ENCODE measurements at places on chromosomes 1 and 21.

DNA sequence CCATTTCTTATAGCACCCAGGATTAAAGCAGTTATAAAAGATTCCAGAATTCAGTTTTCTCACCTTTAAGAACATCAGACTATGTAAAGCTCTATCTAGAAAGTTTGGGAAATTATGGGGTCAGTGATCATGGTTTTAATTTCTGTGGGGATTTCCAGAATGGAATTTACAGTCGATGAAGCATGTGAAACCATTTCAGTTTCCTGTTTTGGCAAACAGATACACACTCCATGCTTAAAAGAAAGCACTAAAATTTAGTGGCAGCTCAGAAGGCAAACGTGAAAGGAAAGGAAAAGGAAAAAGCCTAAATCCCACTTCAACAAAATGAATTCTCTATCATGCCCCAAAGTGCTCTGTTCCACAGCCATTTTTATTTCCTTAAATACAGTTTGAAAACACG lies 60.4 kb downstream of the FYB2 start:
- no peak for DNase-seq

GRCh38 chr1:151881479-151881878 lies 27.8 kb downstream of the THEM4 start:
- no peak for DNase-seq

DNA sequence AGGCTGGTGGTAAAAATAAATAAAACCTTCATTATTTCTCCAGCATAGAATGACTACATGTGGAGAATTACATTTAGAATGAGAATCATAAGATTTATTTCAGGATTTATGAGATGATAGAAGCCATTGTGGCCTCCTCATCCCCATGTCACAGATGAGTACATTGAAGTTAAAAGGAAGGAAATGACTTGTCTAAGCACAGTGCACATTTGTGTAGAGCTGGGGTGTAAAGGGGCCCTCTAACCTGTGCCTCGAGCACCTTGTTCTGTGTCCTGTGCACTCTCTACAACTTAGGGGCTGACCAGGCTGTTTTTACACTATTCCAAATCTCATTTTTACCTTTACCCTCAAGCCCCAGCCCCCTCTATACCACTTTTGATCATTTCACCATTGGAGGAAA lies 179.4 kb downstream of the RHOU start:
- no peak for DNase-seq

- DNase-seq: no peak
Measured at GRCh38 chr21:35457097-35457804, 408.1 kb upstream of the RUNX1 start.

DNA sequence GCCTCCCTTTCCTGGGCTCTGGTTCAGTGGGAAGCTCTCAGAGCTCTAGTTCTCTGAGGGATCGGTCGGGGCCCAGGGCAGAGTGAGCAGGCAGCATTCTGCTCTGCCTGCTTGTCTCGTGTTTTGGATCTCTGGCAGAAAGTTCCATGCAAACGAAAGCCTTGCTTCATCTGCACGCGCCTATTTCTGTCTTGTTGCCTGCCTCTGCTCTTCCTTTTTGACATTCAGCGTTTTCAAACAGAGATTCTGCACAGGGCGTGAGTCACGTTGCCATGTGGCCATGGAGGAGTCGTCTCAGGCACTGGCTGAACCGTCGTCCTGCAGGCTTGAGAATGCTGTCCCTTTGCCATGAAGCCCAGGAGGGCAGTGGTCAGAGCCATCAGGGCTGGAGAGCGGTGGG lies 20.3 kb downstream of the AJAP1 start:
- DNase-seq: no peak

- DNase-seq: no peak
Measured at GRCh38 chr1:159196543-159196942, 8.1 kb upstream of the ACKR1 start.

- DNase-seq: no peak
Measured at GRCh38 chr1:172708452-172708851, 49.5 kb downstream of the FASLG start.

GRCh38 chr1:117930484-117930883 lies 945 bp downstream of the WDR3 start:
- peak; percentile 18 for DNase-seq

GRCh38 chr1:231903586-231904081 lies 277.0 kb downstream of the DISC1 start:
- DNase-seq: no peak

- DNase-seq: no peak
Measured at GRCh38 chr1:24058671-24059455, 53.1 kb downstream of the MYOM3 start.

DNA sequence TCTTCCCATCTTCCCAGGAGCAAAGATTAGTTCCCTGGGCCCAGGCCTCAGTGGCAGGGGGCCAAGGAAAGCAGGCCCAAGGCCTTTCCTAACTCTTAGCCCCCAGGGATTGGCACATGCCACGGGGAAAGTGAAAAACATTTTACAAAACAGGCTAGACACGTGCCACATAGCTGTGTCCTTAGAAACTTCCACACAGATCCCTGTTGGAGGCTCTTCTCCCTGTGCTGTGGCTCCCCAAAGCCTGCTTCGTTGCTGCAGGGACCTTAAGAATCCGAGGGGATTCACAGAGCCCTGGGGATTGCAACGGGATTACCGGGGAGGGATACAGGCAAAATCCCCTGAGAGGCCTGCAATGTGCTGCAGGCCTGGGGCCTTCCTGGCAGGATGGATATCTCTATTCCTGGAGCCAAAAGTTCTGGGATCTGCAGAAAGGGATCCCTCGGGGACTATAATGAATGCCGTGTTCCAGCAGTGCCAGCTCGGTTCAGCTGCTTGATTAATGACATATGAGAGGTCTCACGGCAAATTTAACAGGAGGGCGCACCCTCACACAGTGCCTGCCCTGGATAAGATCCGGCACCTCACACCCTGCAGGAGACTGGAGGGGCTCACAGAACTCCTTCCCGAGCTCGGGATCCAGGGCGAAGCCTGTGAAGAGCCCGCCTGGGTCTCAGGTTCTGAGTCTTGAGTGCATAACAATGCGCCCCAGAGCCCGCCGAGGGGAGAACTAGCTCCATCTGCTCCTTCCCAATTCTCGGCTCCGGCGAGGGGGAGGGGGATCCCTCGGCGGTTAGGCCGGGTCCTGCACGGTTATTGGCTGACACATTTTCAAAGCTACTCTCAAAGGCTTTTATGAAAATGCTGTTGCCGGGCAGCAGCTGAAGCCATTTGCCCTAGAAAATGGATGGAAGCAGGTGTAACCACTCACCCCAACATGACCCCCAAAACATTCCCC lies 15.3 kb upstream of the RGS8 start:
- DNase-seq: no peak

DNA sequence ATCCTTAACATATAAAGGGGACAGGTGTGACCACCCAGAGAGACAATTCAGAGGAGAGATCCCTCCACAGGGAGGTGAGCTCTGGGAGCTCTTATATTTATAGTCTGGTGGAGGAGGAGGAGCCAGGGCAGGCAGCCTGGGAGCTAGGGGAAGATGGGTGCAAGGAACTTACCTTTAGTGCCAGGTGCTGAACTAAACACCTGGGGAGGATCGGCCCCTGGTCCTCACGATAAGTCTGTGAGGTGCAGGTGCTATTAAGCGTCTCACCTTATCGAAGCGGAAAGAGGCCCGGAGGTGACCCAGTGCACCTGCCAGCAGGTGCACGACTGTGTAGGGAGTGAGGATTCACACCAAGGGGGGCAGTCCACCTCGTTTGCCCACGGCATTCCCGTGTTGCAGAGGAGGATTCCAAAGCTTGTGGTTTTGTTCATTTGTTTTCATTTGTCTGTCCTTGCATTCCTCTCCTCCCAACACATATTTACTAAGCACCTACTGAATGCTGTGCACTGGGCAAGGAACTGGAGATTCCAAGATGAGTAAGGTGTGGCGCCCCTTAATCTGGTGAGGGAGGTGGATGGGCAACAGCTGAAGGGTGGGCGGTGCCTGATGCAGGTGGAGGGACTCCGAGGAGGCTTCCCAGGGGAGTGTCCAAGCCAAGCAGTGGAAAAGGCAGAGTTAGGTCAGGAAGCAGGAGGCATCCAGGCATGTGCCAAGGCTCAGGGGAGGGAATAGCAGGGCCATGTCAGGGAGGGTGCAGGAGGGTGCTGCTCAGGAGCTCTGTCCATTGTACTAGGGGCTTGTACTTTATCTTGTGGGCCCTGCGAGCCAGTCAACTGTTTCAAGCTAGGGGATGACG lies 11.5 kb downstream of the ARHGEF10L start:
- no peak for DNase-seq

GRCh38 chr1:101996825-101997465 lies at the start of gene OLFM3:
Gene OLFM3, minus strand, starts transcription at chr1:101996926.
- no peak for DNase-seq

DNA sequence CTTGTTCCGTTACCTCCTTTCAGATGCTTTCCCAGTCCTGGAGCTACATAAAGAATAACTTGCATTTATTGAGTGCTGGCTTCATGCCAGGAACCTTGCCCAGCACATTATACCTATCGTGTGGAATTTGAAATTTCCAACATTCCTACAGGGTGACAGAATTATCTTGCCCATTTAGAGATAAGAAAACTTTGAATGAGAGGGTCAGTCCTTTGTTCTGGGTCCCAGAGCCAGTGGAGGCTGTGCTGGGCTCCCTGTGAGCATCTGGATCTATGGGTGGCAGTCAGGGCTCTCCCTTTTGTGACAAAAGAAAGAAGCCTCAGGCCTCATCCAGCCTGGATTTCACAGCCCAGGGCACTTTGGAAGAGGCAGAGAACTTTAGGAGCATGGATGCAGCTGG lies 3.2 kb downstream of the GSTM4 start:
- DNase-seq: no peak

GRCh38 chr1:212612041-212612961 lies 3.7 kb downstream of the ATF3 start:
- no peak for DNase-seq

GRCh38 chr1:209869291-209870149 lies 41.7 kb downstream of the UTP25 start:
- no peak for DNase-seq
